Activated T-cell treated with anti-CD3 and anti-CD28 coated beads, Interleukin-2, amount 50 U/mL, for 1 hour (primary cell): ENCODE measurements at places on chromosomes 2 and 18.

GRCh38 chr18:48317781-48318381 is 91.3 kb downstream of the ZBTB7C start:
- no peak for DNase-seq

DNA sequence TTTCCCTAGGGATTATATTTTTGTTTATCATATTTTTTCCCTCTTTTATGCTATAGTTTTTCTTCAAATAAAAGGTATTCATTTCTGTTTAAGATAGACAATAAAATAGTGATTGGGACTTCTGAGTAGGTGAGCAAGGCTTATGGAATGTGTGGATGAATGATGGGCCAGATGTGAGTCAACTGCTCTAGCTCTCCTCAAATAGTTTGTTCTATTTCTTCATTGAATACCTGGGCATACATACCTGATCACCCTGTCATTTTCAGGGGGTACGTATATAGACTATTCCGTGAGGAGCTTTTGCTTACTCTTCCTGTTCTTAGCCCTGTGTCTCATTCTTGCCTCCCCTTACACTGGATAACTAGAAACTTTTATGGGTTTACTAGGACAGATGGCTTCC is 41.9 kb downstream of the BABAM2 start:
- no peak for DNase-seq

GRCh38 chr2:168422584-168422983 is 33.5 kb upstream of the CERS6 start:
- no peak for DNase-seq

DNA sequence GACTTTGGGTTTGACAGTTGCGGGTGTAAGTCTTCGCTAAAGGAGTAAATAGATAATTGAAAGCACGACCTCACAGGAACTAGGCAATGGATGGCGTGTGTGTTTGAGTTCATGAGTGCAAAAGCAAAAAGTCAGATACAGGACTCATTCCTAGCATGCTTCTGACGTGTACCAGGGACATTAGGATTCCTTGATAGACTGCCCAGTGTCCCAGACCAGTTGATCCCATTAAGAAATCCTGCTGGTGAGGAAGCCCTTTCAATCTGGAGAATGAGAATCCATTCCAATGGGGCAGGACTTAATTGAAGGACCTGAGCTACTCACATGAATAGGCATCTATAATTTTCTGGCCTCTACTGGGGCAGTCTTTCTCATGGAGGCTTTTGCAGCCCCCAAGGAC is 235.4 kb downstream of the RAD51AP2 start:
- no peak for DNase-seq

GRCh38 chr2:160583146-160583535 is 89.5 kb upstream of the RBMS1 start:
- DNase-seq = no peak

- DNase-seq = no peak
Observed at GRCh38 chr2:120538691-120539423, 192.9 kb downstream of the INHBB start.

GRCh38 chr2:43038696-43039094 is 187.7 kb downstream of the ZFP36L2 start:
- DNase-seq = no peak

- DNase-seq = no peak
Observed at GRCh38 chr2:105103481-105103880, 65.6 kb downstream of the MRPS9 start.

DNA sequence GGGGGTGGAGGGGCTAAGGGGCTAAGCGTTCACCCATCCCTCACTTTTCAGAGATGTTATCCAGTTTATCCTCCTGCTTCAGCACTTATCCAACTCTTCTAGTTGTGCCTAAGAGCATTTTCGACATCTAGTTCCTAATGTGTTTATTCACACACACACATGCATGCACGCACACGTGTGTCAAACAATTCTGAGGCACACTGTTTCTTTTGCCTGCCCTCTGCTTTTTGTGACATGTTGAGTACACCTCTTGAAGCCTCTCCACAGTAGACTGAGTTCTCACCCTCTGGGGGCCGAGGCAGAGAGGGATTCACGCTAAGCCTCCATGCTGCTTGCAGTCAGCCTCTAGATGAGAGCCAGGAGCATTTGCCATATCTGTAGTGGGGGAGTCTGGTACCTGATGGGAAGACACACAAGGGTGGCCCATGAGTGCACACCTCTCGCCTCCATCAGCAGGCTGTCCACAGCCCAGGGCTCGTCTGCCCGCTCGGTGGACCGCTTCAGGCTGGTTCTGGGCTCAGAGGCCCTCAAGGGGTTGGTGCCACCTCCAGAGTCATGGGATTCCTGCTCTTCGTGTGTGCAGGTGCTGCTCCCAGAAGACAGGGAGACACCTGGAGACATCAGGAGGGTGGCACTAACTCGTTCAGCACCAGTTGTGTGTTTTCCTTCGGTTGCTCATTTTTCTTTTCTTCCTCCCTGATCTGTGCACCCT is 11.9 kb downstream of the TWIST2 start:
- DNase-seq = no peak

DNA sequence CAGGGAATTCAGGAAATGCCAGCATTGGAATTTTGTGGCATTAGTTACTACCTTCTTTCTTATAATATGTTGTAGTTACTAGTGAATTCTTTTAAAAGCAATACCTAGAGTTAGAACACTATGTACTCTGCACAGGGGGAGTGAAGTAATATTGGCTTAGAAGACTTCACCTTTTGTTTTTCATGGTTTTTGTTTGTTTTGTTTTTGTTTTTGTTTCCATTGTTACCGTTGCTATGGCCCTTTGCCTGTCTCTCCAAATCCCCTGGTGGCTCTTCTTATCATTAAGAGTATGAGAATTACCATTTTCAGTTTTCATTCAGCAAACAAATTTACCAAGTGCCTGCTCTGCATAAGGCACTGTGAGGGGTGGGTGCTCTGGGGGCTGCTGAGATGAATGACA is 160.1 kb downstream of the HAUS1 start:
- no peak for DNase-seq

DNA sequence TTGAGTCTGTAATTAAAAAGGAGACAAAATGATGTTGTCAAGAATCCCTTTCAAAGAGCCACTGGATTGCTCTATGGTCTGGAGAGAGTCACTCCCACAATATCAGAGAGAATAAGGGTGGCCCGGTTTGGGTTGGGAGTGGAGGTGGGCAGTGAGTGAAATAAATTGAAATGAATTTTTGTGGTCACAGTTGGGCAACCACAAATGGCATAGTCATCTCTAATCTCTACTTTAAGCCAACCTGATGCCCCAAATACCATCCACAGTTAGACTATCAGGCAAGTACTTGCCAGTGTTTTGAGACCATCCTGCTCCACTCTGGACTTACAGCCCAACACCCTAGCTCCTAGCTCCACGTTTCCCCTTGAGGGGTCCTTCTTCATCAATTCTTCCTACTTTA is 559.7 kb downstream of the BCL11A start:
- no peak for DNase-seq

DNA sequence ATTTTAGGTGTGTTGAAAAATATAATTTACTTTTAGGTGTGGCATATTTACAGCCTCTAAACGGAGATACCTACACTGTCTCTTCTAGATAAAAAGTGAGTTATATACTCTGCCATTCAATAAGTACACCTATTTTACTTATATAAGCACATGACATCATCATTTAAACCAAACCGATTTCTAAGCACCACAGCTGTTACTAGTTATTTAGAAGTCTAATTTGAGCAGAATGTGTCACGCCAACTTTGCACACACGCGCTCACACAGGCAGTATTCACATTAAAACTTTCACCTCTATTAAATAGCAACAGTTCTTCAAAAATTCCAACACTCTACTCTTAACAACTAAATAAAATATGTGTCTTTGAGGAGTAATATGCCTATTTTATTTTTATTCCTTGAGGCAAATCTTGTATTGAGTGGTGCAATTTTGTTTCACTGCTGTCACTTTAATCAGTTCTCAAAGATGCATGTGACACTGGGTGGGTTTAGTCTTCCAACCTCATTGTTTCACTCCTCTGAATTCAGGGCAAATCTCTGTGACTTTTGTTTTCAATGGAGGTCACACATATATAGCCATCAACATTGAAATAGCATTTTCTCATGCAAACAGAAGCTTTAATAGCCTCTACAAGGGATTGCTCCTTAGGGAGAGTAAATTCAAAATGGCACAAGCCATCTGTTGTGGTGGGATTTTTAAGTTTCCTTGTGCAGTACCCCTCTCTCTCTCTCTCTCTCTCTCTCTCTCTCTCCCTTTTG is 721.0 kb downstream of the PLCL1 start:
- DNase-seq = no peak
